ENCODE measurements at places on chromosomes 5 and 9. TPM values are rescaled to one million over a fixed set of nuclear protein-coding genes. Genes with fewer than 3 reads are reported as not detected.

GRCh38 chr5:82416512-82416911, 138.4 kb upstream of the RPS23 start:
- no peak for DNase-seq

DNA sequence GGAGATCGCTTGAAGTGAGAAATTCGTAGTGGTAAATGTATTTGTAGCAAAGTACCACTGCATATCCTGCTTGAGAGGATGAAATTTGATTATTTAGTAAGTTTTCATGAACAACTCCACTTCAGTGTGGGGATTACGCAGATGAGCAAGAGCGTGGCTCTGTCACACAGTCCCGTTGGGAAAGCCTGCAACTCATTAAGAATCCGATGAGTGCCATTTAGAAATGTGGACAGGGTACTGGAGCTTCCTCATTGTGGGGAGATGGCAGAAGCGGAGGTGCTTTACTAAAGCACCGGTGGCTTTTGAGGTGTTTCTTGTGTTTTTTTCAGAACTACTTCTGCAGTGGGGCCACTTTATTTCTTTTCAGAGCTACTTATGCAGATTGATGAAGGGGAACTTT, 1.4 kb downstream of the TJP2 start:
- DNase-seq: peak; percentile 12

The FOXD4 gene
- not detected for total RNA-seq

The RETREG1 gene
- 20.0 TPM for total RNA-seq

The PCAT7 gene
- total RNA-seq: not detected

The SREK1 gene
- total RNA-seq: 52.2 TPM

The IL9 gene
- not detected for total RNA-seq

The DCP2 gene
- total RNA-seq: 129 TPM

DNA sequence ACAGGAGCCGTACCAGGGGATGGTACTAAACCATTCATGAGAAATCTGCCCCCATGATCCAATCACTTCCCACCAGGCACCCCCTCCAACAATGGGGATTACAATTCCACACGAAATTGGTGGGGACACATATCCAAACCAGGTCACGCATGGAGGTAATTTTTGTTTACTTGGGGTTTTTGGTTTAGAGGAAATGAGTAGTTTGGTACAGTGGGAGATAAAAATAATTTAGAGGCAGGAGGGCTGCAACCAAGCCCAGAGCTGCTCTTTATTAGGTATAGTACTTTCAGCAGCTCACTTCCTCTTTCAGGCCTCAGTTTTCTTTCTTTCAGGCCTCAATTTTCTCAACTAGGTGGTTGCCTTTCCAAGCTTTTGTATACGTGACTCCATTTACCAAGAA, 23.2 kb downstream of the PRUNE2 start:
- DNase-seq: no peak

- no peak for DNase-seq
These were observed 500.0 kb downstream of the SPATA31D1 start for GRCh38 chr9:82488313-82489200.

The WHRN gene
- total RNA-seq: 2.1 TPM

The GPR151 gene
- not detected for total RNA-seq

DNA sequence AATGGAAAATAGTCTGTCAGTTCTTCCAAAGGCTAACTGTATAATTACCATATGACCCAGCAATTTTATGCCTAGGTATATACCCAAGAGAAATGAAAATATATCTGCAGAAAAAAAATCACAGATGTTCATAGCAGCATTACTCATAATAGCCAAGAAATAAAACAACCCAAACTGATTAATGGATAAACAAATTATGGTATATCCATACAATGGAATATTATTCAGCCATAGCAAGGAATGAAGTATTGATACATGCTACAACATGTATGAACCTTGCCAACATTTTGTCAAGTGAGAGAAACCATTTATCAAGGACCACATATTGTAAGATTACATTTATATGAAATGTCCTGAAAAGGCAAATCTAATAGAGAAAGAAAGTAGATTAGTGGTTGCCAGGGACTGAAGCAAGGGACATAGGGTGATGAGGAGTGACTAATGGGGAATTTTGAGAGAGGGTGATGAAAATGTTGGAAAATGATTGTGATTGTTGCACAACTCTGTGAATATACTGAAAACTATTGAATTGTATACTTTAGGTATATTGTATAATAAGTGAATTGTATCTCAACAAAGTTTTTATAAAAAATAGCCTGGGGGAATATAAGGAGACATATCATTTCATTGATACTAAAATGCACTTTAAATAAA, 114.4 kb downstream of the PBX3 start:
- no peak for DNase-seq

The LCNL1 gene
- not detected for total RNA-seq

- no peak for DNase-seq
These were observed 55.1 kb upstream of the PAPPA start for GRCh38 chr9:116098476-116098875.

DNA sequence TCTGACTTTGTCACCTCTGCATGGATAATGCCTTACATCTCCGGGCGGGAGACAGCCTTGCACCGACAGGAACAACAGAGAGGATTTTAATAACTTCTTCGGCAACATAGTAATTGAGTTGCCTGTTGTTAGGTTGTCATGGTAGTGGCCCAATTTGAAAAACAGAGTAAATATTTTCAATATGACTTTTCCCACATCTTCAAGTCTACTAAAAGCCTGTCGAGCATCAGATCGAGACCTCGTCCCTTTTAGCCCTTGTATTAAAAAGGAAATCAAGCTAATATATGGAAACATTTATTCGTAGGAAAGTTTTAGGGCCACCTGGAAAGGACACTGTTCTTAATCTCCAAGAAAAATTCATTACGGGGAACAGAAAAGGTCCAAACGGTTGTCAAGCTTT, 70.8 kb upstream of the FCN2 start:
- no peak for DNase-seq

DNA sequence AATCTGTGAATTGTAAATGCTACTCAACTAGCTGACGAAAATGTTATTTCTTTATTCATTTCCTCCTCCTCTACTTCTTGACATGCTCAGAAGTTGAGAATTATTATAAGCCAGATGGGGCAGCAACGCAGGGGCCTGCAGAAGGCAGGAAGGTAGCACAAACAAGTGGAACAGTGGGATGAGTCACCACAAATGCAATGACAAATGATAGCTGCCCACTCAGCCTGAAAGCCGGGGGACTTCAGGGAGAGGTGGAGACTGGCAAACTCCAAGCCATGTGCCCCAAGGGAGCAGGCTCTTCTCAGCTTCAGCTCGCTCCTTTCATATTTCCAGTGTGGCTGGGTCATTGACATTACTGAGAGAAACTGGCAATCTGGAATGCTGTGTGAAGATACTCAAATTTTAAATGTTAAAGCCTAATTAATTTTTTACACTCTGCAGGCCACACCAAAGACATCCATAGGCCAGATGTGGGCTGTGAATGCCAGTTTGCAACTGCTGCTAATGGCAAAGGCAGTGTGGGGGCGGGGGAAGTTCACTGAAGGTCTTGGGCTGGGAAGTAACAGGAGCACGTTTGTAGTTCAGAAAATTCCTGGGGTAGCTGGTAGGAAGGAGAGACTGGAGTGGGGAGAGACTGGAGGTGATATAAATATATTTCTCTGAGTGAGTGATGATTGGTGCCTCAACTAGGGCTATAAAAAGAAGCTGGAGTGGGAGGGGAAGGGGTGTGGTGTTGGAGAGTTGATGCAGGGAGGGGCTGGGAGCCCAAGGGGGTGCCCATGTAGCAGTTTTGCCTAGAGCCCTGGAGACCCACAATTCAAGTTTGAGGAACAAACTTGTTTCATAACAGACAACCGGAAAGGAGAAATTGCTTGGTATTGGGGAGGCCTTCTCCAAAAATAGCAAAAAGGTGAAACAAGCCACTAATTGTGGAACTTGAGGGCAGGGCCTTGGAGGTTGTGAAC, 20.8 kb upstream of the ADRB2 start:
- DNase-seq: peak; percentile 61

- DNase-seq: no peak
These were observed 1170.6 kb upstream of the NUDT12 start for GRCh38 chr5:104733063-104733669.

DNA sequence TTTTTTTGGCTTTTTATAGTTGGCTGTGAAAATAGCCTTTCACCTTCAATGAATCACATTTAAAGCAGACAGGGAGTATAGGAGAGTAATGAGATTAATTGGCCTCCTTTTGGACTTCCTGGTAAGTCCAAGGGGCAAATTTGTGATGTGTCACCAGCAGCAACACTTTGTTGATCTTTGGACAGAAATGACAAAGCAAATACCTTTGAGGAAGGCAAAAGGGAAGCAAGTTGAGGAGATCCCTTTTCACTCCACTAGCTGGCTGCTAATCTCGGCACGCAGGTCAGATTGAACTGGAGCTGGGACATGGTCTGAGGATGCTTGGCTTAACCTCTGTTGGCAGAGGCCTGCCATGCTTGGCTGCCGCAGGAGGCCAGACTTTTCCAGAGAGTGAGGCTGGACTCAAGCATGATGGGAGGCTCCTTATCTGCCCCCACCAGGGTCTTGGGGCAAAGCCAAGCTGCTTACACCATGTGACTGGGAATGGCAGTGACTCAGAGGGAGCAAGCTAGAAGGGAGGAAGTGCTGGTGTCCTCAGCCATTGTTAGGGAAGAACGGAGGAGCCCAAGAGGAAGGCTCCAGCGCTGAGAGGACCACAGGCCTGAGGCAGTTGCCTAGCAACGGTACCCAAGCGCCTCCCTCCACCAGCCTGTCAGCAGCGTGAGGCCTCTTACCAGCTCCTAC, 174.5 kb upstream of the MAP1B start:
- DNase-seq: no peak

DNA sequence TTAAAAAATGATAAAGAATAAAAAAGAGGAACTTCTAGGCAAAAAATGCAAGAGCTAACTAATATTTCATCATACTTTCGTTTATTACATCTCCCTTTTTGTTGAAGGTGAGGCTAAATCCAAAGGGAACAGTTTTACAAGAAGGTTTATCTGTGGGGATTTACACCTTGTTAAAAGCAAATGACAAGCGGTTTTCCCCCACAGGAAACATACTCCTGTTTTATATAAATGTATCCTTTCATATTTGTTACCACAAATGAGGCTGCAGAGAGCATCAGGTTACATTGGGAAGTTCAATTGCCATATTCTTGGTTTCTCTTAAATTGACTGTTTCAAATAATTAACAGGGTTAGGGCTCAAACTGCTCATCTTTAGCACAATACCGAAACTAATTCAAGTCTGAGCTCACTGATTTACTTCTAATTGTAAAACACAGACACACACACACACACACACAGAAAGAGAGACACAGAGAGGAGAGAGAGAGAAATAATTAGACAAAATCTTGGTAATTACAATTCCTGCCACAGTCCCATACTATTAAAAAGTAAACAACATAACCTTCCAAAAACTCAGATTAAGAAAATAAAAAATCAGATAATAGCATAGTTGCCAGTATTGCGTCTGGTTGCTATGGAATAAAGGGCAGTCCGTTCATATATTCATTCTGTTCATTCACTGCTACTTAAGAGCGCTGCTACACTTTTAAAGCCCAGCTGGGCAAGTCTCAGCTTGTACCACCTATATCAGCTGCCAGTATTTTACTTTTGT, 17.1 kb downstream of the RFX3 start:
- DNase-seq: no peak

The ATP10B gene
- not detected for total RNA-seq

DNA sequence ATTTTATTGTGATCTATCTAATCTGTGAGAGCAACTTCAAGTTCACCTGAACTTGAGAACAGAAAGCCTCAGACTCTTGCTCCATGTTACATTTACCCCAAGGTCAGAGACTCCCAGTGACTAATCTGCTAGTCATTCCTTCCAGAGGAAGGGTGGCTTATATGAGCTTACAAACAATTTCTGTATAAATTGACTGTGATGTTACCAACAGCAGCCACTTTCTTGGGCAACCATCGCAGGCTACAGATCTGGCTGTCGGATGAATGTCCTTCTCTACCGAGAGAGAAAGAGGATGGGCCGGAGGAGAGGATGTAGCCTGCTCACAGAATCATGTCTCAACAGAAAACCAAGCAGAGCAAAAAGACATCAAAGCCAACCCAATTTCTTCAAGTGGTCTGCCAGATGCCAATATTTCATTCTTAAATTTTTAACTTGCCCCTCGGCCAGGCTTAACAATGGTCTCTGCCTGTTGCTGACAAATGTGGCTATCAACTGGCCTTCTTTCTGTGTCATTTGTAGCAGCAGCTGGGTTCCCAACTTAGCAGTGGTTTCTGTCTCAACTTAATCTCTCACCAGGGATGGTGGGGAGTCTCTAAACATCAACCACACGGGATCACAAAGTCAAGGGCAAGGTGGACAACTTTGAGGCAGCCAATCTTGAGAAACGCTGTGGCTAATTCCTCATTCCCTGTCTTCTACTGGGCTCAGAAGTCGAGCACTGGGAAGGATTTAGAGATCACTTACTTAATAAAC, 81.3 kb downstream of the RAPGEF1 start:
- peak; percentile 66 for DNase-seq

DNA sequence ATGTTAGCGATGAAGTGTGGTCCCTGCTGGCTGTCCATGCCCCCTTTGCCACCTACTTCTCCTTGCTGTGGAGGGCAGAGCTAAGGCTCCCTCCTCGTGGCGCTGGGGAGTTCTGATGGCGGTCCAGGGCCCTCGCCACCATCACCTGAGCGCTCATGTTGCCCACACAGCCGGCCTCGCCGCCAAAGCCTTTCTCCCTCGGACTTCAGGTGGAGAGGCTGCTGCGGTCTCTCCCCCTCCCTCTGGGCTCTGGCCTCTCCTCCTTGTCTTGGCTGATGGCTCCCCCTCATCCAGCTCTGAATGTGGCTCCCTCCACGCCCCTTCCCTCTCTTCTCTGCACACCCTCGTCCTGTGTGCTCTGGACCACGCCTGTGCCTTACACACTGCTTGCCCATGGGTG, 14.5 kb upstream of the LPCAT1 start:
- no peak for DNase-seq

DNA sequence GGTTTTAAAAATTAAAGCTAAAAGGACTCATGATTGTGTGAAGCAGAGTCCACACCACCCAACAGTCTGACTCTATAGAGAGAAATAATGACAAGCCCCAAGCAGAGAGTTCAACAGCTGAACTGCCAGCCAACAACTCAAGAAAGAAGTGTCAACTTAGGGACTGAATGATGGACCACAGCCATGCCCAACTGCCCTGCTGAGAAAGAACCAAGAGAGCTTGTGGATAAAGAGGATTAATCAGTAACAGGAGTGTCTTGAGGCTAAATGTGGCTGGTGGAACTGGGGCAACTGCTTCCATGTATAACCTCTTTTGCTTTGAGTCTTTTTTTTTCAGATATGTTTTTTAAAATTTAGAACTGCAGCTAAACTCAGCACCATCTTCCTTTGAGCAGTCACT, 109.3 kb downstream of the HSD17B3 start:
- DNase-seq: no peak

The HRCT1 gene
- not detected for total RNA-seq

- no peak for DNase-seq
These were observed 591.1 kb downstream of the DTWD2 start for GRCh38 chr5:118397236-118397635.

GRCh38 chr5:176882567-176882903, 16.6 kb downstream of the HK3 start:
- DNase-seq: no peak

- no peak for DNase-seq
These were observed 284.1 kb downstream of the NFIB start for GRCh38 chr9:14029806-14030374.
